ENCODE measurements at places on chromosomes 1 and 21.

DNA sequence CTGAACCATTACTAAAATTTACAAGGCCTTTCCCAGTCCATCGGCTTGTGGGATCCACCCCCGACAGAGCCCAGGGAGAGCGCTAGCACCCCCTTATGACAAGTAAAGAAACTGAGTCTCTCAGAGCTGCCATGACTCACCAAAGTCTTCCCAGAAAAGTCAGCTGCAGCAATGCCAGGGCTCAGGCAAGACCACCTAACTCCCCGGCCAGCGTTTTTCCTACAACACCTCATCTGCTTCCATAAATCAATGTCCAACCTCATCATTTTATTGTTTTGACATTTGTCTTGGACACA is 15.0 kb downstream of the DHCR24 start:
- DNase-seq, result no peak

- no peak for DNase-seq
Observed at GRCh38 chr1:227388214-227389168, 70.2 kb upstream of the CDC42BPA start.

DNA sequence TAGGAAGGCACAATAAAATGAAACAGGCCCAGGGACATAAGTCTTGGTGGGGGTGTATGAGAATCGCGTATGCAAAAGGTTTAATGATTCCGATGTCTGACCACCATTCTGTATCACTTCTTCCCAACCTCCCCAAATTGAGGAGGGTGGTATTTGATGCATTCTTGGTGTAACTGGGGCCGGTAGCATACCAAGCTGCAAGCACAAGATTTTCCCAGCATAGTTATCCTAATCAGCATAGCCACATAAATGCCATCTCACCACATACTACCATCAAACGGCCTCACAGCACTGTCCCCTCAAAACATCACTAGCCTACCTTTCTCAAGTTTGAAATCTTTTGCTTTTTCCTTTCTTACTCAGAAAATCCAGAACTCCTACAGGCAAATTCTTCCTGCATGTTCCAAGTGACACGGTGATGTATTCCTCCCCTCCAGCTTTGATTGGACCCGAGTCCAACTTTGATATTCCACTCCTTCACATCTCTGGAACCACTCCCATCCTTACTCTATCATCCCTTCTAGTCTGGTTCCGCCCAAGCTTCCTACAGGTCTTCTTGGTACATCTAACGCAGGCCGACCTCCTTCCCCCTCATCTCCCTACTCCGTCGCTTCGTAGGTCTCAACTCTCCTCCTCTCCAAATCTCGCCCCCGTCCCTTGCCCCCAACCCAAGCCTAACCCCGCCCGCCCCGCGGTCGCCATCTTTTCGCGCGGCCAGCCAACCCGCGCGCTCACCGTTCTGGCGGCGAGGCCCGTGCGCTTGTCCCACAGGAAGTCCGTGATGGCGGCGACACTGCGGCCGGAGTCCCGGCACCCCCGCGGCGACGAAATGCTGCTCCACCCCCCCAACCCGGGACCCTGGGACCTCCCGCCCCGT is 600 bp downstream of the CLK2 start:
- no peak for DNase-seq

GRCh38 chr21:31410499-31411131 is 66.6 kb upstream of the TIAM1 start:
- DNase-seq, result no peak

GRCh38 chr1:173440430-173440829 is 36.7 kb upstream of the PRDX6 start:
- no peak for DNase-seq

- no peak for DNase-seq
Observed at GRCh38 chr1:201251851-201252430, 31.4 kb upstream of the PKP1 start.

DNA sequence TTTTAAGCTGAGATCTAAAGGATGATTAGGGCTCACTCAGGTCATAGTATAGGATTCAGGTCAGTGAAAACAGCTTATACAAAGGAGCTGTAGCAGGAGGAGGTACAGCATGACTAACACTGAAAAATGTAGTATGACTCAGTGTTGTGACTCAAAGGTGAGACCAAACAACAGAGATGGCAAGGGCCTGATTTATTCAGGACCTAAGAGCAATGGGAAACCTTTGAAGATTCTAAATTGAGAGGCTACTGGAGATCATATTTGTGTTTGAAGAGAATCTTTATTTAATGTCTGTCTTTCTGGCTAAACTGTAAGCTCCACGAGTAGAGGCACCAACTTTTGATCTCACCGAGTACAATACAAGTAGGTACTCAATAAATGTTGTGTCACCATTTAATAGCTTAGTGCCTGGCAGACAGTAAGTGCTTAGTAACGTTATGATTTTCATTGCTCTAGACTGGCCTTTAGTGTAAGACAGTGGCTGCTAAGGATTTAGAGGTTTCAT is 43.5 kb downstream of the PRKAA2 start:
- DNase-seq, result no peak

DNA sequence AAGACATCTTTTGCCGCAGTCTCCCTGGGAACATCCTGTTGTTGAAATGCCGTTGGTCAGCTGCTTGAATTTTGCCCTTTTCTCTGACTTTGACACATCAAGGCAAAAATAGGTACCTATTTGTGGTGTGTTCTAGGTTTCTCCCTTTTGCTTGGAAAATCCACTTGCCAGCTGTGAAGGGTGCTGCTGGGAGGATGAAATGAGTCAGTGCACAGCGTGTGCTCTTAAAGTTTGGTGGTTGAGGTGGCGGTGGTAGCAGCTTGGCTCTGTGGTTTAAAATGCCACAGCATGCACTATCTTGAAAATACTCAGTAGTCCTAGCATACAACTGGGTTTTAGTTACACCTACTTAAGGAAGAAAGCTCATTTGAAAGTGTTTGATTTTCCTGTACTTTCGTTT is 183.8 kb downstream of the DHRS3 start:
- peak; percentile 25 for DNase-seq

Data from posterior cingulate gyrus (tissue), 11 donors.